ENCODE measurements at places on chromosomes 7 and 10.

- DNase-seq: no peak
Measured at GRCh38 chr7:1054861-1055450, 10.6 kb downstream of the GPR146 start.

- DNase-seq: no peak
Measured at GRCh38 chr7:101832685-101833375, 15.4 kb downstream of the CUX1 start.

- DNase-seq: peak; percentile 91
Measured at GRCh38 chr10:101141616-101142532, 10.8 kb downstream of the TLX1 start.

GRCh38 chr10:6022660-6023059 is 39.5 kb downstream of the IL2RA start:
- no peak for DNase-seq

DNA sequence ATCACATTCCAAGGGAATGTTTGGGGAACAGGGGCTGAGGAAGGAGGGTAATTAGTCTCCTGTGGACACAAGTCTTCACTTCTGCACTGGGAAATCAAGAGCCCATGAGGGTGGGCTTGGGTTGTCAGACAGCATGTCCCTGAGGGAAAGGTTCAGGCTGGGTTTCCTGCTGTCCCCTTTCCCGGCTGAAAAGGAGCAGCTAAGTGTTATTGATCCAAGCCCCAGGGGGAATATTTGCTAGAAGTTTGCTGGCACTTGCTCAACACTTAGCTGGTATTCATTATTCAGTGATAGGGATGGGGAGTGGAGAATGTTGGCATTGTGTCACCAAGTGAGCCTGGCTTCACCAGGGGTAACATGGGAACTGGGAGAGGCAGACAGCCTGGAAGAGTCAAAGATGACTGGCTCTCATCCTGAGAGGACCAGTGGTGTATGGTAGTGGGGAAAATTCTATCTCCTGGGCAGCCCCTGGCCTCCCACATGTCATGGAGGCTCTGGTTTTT is 344.4 kb upstream of the PODXL start:
- DNase-seq: no peak

- DNase-seq: no peak
Measured at GRCh38 chr7:43351683-43352082, 231.2 kb upstream of the STK17A start.
